Muscle of back (tissue), 13 donors: ENCODE measurements at places on chromosomes 3 and 15. TPM values are rescaled to one million over a fixed set of nuclear protein-coding genes. Genes with fewer than 3 reads are reported as not detected.

Gene ZNF654
- polyA plus RNA-seq = 11.9 TPM

Gene MST1
- polyA plus RNA-seq = 6.2 TPM

DNA sequence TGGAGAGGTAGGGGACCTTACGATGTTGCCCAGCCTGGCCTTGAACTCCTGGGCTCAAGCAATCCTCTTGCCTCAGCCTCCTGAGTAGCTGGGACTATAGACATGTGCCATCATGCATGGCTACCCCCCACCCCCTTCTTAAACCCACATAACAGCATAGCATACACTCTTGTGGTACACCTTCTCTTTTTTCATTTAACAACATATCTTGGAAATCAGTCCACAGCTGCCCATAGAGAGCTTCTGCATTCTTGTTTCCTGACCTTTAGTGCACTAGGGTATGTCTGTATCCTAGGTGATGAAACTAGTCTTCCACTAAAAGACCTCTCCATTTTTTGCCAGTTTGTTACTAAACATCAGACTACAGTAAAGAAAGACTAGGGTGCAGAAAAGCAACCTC, 33.0 kb downstream of the SLC28A1 start:
- no peak for DNase-seq

- no peak for DNase-seq
These were observed 231.5 kb downstream of the EFHB start for GRCh38 chr3:19702416-19703078.

- DNase-seq = no peak
These were observed 141.9 kb upstream of the PLSCR5 start for GRCh38 chr3:146747051-146747450.

DNA sequence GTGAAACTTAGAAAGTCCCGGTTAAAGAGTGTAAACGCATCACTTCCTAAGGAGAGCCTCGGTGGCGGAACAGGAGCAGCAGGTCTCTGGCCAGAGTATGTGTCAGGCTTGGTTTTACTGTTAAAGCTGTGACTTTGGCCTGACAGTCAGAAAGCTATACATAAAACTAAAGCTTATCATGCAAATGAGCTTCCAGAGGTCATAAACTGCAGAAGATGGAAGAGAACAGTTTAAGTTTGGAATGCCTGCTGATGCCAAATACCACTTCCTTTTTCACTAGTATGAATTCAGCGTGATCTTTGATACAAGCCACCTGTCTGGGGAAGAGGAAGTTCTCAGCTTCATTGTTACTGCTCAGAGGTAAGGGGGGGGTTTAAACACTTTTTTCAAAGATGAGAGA, 125.1 kb upstream of the CTDSPL start:
- no peak for DNase-seq

DNA sequence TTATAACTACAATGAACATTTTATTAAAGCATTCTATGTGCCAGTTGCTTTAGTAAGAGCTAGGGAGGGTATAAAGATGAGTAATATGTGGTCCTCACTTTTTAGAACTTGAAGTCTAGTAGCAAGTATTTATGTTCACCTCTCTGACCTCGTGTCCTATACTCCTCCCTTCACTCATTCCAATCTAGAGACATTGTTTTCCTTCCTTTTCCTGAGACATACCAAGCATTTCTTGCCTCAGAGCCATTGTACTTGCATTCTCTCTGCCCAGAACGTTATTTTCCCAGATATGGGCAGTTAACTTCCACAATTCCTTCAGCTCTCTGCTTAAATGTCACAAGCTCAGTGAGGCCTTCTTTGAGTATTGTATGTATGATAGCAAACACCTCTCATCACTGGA, 408.6 kb downstream of the PDCD6IP start:
- DNase-seq = no peak

Gene SPINK8
- polyA plus RNA-seq = not detected

- no peak for DNase-seq
These were observed 392.3 kb upstream of the ZNF717 start for GRCh38 chr3:76177610-76178009.

DNA sequence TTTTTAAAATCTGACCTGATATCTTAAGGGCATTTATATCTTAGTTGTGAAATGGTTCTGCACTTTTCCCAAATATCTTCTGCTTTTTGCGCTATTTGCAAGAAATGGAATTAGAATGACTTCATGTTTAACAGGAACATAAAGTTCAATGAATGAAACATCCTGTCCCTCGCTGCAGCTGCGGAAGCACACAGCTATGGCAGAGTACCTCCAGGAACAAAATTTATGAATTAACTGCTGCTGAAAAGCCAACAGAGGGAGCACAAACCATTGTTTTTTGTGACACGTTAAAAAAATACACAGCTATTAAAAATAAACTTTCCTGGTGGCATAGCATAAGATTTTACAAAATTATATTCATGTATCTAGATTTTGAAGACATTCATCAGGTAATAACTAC, 404.4 kb upstream of the MDFIC2 start:
- peak; percentile 72 for DNase-seq

DNA sequence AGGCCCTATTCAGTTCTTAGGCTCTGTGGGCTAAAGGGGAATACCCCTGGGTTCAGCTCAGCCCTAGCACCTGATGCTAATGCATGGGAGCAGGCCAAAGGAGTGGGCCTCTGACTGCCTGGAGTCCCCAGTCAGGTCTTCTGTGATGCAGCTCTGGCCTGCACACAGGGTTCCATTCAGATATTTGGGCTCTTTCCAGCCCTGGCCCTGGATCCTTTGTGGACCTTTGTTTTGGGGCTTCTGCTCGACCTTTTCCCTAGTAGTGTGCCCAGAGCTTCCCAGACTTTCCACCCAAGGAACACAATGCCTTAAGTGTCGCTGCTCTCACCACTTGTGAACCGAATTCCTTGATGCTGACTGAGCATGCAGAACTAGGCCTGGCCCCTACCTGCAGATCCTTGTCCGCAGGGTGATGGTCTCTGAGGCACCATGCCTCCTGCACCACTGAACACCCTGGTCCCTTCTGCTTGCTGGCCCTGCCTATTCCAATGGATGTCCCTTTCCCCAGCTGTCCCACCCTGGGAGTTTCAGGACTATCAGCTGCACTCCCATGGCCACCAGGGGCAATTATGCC, 5.1 kb downstream of the SEC13 start:
- DNase-seq = no peak

Gene FBXL22
- polyA plus RNA-seq = 28.2 TPM

Gene PLSCR5
- polyA plus RNA-seq = not detected

Gene PCSK6
- polyA plus RNA-seq = 9.8 TPM

GRCh38 chr3:113625834-113626233, 70.6 kb downstream of the USF3 start:
- DNase-seq = peak; percentile 58

Gene TRH
- polyA plus RNA-seq = 0.41 TPM

Gene CATSPER2
- polyA plus RNA-seq = 2.0 TPM

DNA sequence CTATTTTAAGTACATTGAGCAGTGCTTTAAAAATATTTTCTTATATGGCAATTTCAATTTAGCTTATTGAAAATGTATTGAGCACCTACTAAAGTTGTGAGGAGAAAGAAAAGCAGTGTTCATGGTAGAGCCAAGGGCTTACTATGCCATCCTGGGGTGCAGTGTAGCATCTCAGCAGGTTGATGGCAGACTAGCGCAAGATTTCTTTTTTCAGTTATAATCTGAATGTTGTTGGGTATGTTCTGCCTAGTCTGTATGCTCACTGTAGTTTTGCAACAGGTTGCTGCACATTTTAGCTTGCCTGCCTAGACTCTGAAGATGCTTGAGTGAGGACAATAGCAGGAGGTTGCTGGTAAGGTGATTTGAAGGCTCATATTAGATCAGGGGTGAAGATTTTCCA, 103.1 kb upstream of the UNC13C start:
- DNase-seq = no peak

Gene RASGRP1
- polyA plus RNA-seq = 0.32 TPM

DNA sequence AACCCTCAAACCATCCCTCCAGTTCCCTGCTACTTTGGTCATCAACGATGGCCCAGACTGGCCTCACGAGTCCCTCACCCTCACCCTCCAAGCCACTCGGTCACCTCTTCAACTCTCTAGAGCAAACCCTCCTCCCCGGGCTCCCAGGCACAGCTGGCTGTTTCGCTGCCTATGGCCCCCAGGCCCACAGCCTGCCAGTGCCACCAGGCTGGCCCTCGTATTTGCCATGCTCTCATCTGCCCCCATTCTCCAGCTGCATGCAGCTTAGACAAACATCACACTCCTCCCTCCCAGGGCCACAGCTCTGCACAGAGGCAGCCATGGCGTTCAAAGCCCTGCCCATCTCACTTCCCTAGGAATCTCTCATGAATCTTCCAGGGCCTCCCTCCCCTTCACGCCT, 13.8 kb downstream of the RAB43 start:
- no peak for DNase-seq

Gene FEZF2
- not detected for polyA plus RNA-seq
